Activated CD4-positive, alpha-beta T cell treated with anti-CD3 and anti-CD28 coated beads, Interleukin-2, amount 50 U/mL, for 1 hour (primary cell): ENCODE measurements at places on chromosomes 7 and 10.

DNA sequence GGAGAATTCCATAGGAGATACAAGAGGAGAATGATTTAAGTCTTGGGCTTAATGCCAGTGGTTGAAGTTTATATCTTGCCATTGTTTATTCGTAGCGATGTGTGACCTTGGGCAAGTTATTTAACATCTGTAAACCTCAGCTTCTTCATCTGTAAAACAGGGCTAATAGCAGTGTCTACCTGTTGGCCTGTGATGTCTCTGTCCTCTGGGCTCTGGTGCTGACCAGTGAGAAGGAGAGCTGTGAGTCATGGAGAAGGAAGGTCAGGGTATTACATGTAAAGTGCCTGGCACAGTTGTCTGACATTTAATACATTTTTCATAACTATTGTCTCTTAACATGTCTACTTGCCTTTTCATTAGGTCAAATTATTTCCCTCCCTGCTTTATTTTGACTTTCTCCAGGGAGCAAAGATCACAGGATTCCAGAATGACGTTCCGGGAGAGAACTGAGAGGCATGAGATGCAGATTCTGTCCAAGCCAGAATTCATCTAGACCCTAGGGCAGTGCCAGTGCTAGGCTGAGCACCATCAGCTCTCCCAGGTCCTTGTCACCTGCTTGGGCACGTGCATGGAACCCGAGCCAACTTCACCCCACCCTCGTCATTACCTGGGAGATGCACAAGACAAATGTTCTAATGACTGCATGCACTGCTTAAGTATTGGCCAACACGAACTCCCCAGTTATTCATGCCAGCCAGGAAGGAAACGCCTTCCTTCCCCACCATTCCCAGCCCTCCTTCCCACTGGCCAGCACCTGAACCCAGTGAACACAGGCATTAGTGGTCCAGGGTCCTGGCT is 187.9 kb downstream of the DPY19L1 start:
- no peak for DNase-seq

DNA sequence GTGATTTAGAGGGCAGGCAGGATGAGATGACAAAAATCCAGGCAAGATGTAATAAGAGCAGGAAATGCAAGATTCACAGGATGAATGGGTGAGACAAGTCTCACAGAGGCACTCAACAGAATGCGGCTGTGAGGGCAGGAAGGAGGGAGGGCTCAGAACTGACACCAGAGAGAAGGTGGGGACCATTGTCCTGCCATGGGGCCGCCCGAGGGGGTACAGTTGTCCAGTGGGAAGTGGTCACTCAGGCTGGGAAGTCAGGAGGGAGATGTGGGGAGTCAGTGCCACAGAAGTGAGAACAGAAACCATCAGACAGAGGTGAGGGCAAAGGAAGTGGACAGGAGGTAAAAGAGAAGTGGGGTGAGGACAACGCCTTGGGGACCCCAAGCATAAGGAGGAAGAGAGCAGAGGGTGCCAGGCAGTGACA is 8.9 kb downstream of the HIP1 start:
- DNase-seq: no peak

- DNase-seq: no peak
Observed at GRCh38 chr10:125472010-125472607, 210.9 kb downstream of the TEX36 start.

- no peak for DNase-seq
Observed at GRCh38 chr10:49500412-49500811, 38.5 kb downstream of the ERCC6 start.

DNA sequence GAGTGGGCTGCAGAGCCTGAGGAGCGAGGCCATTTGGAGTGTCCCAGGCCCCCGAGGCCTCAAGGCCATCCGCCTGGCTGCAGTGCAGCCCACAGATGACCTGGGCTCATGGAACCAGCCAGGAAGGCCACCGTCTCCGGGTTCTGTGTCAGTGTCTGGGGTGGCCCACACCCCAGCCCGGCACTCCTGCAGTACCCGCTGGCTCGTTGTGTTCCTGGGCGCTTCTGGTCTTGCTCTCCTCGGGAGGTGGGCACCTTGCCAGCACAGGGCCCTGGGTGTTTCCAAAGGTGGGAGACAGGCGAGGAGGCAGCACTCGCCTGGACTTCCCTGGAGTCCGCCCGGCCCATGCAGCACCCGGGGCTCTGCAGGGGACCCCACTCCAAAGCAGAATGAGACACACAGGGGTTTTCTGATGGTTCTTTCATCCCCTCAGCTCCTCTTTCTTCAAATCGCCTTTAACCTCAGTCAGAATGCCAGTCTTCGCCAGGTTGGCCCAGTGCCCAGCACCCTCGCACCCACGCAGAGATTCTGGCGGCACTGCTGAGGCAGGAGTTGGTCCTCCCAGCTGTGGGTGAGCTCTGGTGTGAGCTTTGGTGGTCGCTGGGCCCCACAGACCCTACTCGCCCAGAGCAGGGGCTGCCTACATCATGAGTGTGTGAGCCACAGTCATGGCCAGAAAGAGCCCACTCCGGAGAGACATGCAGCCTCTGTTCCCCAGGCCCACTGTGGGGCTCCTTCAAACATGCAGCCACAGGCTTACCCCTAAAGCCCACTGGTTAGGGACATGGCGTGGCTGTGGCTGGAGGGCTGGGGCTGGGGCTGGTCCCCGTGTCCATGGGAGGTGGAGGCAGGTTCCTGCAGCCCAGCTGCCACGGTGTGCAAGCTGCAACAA is 155.7 kb downstream of the EBF3 start:
- no peak for DNase-seq

DNA sequence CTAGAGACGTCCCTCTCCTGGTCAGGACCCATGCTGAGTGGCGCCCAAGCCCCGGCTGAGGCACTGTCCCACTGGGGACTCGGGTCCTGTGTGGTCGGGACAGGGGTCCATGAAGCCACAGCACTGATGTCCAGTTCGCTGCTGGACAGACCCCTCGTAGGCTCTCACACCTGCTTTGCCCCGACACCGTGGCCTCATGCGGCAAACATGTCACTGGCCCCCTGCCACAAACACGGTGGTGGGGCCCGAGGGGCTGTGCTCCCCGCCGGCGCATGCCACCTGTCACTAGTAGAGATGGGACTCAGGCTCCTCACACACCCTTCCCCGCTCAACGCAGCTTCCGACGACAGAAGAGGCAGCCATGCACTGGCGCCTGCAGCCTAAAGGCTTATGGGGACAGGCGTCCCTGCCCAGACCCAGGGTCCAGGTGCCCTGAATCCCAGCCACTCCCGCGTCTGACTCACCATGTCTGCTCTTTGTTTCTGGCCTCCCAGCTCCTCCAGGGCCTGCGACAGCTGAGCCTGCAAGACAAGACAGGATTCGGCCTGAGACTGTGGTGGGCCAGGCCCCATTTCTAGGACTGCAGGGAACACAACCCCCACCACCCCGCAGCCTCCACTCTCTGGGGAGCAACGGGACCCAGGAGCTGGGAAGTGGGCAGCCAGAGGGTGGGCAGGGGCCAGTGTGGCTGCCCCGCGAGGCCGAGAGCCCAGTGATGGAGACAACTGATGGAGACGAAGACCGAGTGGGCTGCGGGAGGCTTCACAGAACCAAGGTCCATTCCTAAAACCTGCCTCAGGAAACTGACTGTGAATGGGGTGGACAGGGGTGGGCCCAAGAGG is 230.9 kb downstream of the MAD1L1 start:
- DNase-seq: no peak

DNA sequence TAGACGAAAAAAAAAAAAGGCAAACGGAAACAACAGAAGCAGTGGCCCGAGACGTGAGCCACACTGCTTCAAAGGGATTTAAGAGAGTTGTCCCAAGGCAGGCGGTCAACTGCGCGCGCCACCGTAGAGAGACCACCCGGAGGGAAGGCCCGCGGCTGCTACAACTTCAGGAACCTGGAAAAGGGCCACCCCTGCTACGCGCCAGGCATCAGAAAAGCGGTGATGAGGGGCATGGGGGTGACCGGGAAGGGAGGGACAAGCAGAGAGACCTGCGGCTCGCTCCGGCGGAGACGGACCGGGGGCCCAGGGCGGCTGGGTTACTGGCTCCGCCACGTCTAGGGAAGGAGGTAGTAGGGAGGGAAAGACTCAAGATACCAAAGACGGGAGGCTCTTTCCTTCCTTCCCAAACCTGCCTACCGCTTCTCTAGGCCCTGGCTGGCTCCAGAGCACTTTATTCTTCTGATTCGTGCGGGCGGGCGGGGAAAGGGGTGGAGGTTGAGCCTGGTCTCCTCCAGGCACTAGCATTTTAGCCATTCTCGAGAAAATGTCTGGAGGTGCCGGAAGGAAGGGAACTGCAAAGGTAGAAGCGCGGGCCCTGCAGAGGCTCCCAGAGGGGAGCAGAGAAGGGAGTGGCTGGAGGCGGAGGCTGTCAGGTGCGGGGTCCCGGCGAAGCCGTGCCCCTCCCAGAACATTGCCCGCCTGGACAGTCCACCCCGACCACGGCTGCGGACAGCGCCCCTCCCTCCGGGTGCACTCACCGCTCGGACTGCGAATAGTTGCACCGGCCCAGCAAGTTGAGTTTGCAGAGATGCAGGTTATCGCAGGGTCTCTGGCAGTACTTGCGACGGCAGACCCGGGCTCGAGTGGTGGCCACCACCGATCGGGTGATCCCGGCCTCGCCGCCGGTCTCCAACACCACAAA is 993 bp downstream of the ZC3HAV1 start:
- DNase-seq: no peak

GRCh38 chr10:104429846-104430245 is 76.2 kb downstream of the CFAP58 start:
- DNase-seq: no peak

DNA sequence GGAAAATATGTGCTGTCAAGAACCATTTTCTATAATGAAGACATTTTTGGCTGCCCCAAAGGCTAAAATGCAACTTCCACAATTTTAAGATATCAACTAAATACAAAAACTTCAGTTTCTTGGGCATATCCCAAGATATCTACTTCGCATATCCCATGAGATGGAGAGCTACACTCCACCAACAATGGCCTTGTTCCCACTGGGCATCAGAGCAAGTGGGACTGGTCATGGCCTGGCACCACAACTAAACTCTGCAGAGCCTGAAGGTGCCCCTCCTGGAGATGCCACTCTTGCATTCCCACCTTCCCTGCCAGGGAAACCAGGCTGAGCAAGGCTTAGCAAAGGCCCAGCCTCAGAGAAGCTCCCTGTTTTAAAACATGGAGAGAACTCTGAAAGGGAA is 75.8 kb upstream of the LRRC17 start:
- DNase-seq: no peak

DNA sequence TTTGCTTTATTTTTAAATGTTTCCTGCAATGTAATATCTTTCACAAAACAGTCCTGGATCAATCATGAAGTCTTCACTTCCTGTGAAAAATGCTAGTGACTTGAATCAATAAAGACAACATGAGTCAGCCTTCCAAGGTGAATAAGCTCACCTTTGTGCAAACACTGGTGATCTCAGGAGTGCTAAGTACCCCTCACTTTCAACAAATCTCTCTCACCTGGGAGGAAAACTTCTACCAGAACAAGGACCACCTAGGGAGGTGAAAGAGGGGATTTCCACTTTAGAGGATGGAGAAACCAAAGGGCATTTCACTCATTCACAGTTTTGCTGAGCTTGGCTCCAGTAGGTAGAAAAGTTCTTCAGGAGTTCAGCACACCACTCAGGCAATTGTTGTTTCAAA is 64.8 kb downstream of the CALD1 start:
- no peak for DNase-seq

DNA sequence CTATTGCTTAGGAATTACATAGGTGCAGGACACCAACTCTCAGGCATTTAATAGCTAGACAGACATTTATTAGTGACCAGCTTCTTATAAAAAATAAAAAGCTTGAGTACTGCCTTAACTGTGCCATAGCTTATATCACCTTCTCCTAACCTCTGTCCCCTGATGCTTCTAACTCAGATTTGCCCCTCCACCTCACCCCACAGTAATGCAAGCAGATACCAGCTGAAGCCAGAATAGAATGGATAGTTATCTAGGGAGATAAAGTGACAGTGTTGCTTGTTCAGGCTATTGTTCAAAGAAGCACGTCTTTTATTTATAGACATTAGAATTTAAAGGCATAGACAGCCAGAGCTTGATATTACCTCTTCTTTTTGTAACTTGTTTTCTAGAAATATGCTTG is 99.6 kb upstream of the GLCCI1 start:
- no peak for DNase-seq

- DNase-seq: no peak
Observed at GRCh38 chr10:1097436-1097835, 41.3 kb downstream of the WDR37 start.

DNA sequence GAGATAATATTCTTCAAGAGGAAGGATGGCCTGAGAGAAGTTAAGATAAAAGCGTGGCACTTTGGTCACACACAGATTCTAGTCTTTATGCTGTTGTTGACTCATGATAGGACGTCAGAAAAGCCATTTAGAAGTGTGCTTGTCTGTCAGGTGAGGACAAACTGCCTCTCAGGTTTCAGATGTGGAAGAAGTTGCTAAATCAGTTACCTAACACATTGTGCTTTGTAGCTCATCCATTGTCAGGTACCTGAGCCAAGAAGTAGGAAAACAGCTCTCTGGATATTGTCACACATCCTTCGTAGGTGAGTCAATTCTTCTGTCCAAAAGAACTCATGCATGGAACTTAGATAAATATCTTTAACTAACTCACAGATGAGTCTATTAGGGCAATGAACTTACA is 49.5 kb upstream of the PHYHIPL start:
- DNase-seq: no peak

- no peak for DNase-seq
Observed at GRCh38 chr10:114083040-114083439, 39.4 kb downstream of the ADRB1 start.

- DNase-seq: no peak
Observed at GRCh38 chr7:140719721-140720120, 23.2 kb downstream of the NDUFB2 start.

DNA sequence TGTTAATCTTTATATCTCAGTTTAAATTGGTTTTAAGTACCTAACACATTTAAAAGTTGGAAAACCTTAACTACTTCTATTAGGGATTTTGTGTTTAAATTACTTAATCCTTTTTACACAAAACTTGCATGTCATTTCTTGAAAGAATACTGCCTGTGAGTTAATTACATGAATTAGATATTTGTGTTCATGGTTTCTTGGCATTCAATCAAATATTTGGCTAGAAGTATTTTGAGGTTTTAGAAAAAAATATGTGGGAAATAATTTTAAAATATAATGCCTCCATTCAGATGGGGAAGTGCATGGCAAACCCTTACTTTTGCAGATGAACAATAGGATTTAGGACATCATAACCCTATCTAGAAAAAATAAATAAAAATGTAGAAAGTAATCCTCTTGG is 186.5 kb upstream of the SEMA3E start:
- no peak for DNase-seq

DNA sequence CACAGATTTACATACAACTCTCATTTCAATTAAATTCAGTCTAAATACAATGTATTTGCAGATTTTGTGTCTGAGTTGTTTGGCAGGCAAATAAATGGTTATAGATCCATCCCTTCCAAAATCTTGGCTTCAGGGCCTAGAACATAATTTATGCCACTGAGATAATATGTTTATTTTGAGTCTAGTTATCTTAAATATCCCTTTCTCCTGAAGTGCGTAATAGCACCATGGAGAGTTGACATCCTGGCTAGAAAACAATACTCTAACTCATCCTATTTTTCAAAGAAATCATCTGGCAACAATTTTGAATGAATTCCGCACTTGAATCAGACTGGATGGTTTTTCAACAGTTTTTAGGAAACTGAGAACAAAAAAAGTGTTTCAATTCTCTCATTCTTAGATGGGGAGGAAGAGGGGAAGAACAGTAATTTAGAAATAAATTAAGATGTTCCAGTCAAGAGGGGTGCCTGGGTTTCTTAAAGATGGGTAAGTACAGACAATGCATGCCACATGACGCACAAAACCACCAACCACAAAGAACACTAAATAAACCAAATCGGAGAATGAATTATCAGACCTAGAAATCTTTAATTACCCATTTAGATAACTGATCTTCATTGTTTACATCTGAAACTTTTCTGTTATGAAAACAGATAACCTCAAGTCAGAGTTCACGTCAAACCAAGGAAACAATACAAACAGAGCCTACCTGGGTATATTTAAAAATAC is 228.7 kb upstream of the PTN start:
- no peak for DNase-seq
